Fibroblast of skin of back (primary cell): ENCODE measurements at places on chromosomes 1 and 21.
A peak's percentile ranks its signal among the peaks of the same experiment; 100 is the strongest.

DNA sequence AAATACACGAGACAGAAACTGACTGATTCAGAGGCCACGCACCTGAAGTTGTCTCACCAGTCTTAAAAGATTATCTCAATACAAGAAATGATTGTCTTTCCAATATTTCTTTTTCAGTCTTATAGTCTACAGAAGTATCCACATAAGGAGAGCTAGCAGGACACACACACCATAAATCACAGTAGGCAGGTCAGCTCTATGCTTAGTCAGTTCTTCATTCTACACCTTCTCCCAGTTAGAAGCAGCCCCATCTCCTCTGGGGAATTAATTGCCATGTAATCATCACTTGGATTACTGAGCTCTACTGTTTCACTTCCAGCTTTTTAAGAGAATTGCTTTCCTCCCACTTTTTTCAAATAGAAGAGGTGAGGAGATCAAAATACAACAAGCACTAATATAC is 59.6 kb downstream of the SMYD3 start:
- DNase-seq: no peak

DNA sequence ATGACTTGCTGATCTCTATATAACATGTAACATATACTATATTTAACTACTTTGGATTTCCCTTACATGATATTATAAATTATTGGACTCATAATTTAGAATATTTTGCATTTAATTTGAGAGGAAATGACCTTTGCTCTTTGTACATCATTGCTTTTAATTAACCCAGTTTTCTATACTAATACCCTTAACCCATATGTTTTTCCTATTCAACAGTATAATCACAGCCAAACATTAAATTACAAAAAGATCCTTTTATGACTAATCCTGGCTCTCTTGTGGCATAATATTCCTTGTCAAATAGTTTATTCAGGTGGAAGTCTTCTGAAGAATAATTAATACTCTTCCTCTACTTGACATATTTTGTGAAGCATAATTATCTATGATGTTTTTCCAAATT is 56.0 kb upstream of the GPR52 start:
- no peak for DNase-seq

- no peak for DNase-seq
Measured at GRCh38 chr1:38466487-38466886, 393.1 kb downstream of the RRAGC start.

GRCh38 chr1:40090652-40091355 is 6.2 kb downstream of the PPT1 start:
- peak; percentile 16 for DNase-seq

- DNase-seq: no peak
Measured at GRCh38 chr1:2822621-2823145, 21.2 kb upstream of the TTC34 start.

GRCh38 chr1:34696230-34696629 is 58.6 kb upstream of the GJB5 start:
- DNase-seq: peak; percentile 5

GRCh38 chr1:32020339-32020738 is 6.7 kb downstream of the KHDRBS1 start:
- DNase-seq: no peak

DNA sequence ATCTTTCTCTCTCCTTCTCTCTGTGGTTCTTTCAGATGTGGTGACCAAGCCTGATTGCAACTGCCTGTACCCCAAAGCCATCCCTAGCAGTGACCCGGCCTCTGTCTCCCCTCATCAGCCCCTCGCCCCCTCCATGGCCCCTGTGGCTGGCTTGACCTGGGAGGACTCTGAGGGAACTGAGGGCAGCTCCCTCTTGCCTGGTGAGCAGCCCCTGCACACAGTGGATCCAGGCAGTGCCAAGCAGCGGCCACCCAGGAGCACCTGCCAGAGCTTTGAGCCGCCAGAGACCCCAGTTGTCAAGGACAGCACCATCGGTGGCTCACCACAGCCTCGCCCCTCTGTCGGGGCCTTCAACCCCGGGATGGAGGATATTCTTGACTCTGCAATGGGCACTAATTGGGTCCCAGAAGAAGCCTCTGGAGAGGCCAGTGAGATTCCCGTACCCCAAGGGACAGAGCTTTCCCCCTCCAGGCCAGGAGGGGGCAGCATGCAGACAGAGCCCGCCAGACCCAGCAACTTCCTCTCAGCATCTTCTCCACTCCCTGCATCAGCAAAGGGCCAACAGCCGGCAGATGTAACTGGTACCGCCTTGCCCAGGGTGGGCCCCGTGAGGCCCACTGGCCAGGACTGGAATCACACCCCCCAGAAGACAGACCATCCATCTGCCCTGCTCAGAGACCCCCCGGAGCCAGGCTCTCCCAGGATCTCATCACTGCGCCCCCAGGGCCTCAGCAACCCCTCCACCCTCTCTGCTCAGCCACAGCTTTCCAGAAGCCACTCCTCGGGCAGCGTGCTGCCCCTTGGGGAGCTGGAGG is 12.7 kb downstream of the CSF1 start:
- DNase-seq: no peak

- peak; percentile 84 for DNase-seq
Measured at GRCh38 chr1:214707306-214708087, 104.5 kb downstream of the CENPF start.

DNA sequence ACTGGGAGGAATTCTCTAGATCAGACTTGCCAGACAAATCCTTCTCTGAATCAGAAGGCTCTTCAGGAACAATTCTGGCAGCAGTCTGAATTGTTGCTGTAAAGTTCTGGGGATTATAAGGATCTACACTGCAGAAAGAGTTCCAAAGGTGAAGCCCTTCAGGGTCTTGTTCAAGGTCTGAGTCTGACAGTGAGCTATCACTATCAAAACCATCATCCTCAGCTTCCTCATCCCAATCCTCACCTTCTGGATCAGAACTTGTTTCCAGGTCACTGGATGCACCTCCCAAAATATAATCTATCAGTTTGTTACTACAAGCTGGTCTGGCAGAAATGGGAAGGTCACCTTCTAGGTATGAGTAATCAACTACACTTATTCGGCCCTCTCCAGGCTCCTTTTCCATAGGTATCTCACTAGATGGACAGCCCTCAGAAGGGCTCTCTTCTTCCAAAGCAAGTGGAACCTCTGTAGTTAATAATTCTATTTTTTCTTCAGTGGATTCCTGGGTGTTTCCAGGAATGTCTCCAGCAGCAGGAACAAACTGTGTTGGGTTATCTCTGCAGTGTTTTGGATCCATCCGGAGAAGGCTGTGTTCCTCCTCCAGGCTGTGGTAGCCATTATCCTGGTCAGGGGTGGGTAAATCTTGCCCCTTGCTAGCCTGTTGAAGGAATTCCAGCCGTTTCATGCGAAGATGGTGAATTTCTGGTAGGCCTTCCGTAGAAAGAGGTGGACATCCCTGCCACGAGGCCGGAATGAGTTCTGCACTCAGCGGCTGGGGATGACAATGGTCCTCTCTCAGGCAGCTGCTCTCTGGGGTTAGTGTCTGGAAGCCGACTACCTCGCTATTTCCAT is 1.6 kb downstream of the PPP1R15B start:
- no peak for DNase-seq

GRCh38 chr1:53430261-53430660 is 28.9 kb upstream of the DMRTB1 start:
- peak; percentile 33 for DNase-seq

DNA sequence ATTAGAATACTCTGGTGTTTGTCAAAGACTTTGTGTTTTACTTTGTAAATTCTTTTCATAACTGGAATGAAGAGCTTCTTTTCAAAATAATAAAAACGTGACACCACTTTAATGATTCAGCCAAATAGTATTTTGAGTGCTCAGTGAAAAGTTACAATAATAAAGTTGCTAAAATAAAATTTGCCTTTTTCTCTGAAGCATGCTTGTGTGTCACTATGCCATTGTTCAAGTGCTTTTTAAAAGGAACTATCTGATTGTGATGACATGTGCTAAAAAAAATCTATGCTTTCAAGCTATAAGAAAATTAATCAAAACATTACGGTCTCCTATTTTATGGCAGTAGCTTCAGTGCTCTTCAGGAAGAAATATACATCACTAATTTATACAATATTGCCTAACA is 1290.5 kb upstream of the B3GALT2 start:
- peak; percentile 80 for DNase-seq

DNA sequence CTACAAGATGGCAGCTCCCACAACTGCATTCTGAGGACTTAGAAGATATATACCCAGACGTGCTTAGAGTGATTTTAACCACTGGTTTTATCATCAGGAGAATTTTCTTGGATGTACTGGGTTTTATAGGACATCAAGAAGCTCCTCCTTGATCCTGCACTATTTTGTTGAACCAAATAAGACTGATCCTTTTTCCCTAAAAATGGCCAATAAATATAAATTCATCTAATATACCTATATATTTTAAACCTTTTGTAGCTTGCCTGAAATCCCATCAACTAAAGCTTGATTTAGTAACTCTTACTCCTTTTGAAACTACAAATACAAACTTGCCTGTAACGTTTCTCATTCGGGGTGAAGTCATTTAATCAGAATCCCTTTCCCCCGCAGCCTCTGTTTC is 849.4 kb upstream of the ADAMTS5 start:
- no peak for DNase-seq

DNA sequence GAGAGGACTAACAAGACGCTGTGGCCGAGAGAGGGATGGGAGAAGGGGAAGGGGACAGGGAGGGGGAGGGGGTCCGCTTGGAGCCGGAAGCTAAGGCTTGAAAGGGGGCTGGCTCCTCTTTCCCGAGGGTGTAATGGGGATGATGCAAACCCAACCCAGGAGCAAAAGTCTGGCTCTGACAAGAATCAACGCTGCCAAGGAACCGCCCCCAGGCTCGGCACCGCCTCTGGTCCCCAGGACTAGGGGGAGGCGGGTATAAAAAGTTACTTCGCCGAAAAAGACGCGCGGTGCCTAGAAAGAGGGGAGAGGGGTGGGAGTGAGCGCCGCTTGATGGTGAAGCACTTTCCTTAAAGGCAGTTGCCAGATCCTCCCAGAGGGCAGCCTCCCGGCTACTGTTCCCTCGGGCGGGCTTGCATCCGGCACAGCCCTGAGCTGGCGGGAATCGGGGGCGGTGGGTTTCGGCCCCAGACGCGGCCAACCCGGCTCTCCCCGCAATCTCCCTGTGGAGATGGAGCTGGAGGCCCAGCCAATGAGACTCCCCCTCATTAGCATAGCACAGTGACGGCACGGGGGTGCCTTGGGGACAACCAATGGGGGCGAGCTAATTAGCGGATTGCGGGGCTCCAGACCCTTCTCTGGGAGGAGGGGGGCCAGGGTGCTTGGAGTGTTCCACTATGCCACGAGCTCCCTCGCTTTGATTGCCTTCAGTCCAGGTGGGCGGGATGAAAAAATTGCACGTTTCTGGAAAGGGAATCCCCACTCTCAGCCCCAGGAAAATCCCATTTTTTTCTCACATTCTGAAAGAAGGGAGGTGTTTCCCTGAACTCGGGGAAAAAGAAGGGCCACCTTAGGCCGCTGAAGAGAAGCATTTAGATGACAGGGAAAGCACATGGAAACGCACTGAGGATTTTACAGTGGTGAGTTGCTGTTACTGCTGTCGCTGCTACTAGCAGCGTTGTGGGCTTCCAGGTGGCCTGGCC is at the start of gene KCNT2:
KCNT2 (minus strand) TSS at position 51 of the 980 bp plus-strand sequence. CDS start 131 bp downstream, outside the sequence.
- peak; percentile 57 for DNase-seq

DNA sequence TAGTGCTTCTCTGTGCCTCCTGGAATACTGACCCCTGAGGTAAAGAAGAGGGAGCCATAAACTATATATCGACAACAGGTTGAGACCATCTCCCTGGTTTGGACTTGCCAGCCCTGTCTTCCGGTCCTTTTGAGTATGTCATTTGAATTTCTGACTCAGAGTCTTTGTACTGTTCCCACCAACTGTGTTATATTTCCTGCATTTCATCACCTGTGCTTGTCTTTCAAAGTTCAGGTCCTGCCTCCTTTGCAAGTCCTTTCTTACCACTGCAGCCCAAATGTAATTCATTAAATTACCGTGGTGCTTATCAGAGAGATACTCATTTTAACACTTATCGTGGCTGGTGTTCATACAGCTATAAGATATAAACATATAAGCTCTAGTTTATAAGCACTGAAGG is 10.7 kb downstream of the AK5 start:
- DNase-seq: no peak

- no peak for DNase-seq
Measured at GRCh38 chr21:44273046-44273445, 11.3 kb upstream of the DNMT3L start.
